ENCODE measurements at places on chromosomes 5 and 9. TPM values are rescaled to one million over a fixed set of nuclear protein-coding genes. Genes with fewer than 3 reads are reported as not detected.

LCN2 gene
- polyA plus RNA-seq: 23.0 TPM

SPINK5 gene
- polyA plus RNA-seq: 0.56 TPM

C9orf85 gene
- 11.1 TPM for polyA plus RNA-seq

HTR1A gene
- polyA plus RNA-seq: not detected

DNA sequence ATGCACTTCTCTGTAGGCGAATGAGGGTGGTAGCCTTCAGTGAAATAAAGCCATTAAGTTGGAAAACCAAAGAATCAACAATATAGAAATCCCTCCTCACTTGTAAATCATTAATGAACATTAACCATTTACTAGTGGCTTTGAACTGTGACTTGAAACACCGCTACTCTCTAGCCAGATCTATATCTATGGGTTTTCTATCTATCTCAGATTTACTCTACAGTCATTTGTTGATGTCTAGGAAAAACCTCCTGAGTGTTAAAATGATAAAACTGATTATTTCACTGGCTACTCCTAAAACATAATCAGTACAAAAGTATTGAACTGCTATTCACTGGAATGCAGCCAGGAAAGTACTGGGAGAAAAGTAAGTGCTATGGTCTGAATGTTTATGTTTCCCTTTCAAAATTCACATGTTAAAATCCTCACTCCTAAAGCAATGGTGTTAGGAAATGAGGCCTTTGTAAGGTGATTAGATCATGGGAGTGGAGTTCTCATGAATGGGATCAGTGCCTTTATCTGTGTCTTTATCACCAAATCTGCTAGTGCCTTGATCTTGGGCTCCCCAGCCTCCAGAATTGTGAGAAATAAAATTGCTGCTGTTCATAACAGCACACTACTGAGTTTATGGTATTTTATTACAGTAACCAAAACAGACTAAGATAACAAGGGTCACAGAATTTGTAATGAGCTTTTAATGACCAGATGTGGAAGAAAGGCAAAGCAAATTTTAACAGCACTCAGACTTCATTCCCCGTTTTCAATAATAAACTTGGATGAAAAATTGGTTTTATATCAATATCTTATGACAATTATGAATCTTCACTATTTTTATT lies 8.6 kb upstream of the OXCT1 start:
- DNase-seq: no peak

DNA sequence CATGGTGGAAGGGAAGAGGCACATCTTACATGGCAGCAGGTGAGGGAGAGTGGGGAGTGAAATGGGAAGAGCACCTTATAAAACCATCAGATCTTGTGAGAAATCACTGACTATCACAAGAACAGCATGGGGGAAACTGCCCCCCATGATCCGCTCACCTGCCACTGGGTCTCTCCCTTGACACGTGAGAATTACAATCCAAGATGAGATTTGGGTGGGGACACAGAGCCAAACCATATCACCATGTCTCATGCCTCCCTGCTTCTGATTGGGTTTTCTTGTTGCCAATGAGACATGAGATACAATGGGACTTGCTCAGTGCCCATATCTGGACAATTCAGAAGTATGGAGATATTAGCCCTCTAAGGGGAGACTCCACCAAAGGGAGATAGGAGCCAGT lies 97.4 kb downstream of the TARS1 start:
- no peak for DNase-seq

GRCh38 chr5:24862117-24862516 lies 217.3 kb upstream of the CDH10 start:
- no peak for DNase-seq

GRCh38 chr9:72150661-72151060 lies 1.4 kb downstream of the GDA start:
- no peak for DNase-seq

DNA sequence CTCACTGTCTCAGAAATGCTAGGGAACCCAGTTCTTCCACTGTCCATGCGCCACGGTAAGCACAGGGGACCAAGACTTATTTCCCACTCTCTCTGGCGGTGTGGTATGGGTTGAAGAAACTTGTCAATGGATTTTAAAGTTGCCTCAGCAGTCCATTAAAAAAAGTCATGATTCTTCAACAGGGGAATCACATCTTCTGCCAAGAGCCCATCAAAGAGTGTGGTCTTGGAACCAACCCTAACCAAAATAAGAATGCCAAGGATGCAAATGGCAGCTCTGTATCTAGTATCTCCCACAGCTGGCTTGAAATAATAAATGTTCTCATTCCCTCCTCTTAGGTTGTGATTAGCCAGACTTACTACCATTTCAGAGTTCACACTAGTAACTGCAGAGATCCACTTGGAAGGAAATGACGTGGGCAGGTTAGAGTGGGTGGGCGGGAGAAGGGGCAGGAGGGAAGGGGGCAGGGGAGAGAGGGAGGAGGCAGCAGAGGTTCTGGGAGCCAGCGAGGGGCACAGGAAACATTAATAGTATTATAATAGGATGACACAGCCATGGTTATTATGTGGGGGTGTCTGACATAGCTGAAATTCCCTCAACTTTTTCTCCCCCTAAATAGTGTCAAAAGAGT lies 17.6 kb downstream of the PTCH1 start:
- DNase-seq: no peak

GRCh38 chr9:4116071-4116581 lies 183.7 kb downstream of the GLIS3 start:
- DNase-seq: no peak

- no peak for DNase-seq
Measured at GRCh38 chr9:95966306-95966705, 90.8 kb downstream of the ERCC6L2 start.
